ENCODE measurements at places on chromosomes 6 and 20.

DNA sequence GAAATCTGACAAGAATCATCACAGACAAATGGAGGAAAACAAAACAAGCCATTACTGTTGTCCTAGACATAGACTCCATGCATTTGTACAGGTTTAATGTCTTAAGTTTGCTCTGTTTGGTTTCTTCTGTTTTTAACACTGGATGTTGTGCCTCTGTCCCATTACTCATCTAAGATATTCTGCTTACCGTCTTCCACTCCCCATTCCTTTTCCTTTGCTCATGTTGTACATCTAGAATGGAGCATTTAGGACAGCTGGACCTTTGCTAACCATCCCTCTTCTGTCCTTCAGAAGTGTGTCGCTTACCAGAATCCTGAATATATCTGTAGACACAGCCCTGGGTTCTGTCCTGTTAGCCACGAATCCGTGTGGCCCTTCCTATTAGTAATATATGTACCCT is 35.2 kb downstream of the RAB22A start:
- DNase-seq, result no peak

GRCh38 chr20:46648903-46649649 is 2.2 kb downstream of the SLC13A3 start:
- no peak for DNase-seq

GRCh38 chr20:54029176-54029575 is 41.2 kb downstream of the BCAS1 start:
- no peak for DNase-seq

GRCh38 chr6:163454425-163454824 is 39.9 kb downstream of the QKI start:
- no peak for DNase-seq

- no peak for DNase-seq
These were observed 11.3 kb upstream of the MAP3K5 start for GRCh38 chr6:136803608-136804007.

DNA sequence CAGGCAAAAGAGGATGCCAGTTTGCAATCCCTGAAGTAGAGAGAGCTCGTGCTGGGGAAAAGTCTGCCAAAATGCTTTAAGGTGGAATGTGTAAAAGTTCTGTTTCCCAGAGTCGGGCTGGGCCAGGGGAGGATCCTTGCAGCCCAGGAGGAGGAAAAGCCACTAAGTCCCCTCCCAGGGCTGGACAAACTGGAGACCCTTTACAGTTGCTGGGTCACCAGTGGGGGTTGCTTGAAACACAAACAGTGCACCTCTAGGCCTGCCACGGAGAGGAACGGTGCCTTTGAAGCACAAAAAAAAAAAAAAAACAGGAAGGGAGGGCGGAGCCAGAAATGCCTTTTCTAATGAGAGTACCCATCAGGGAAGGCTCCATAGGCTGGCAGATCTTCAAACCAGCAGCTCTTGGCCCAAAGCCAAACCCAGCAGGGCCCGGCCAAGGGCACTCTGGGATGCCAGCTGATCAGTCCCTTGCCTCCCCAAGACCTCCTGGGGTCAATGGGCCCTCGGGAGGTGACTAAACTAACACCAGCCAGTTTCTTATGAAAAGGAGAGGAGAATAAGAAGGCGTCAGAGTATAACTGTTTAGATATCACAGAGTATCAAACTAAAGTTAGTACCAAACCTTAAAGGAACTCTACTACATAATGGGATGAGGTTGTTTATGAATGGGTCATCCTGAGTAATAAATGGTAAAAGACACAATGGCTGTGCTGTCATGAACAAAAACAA is 23.7 kb downstream of the HLA-A start:
- peak; percentile 37 for DNase-seq

- DNase-seq, result no peak
These were observed 237.6 kb upstream of the KHDRBS2 start for GRCh38 chr6:62523630-62524029.

DNA sequence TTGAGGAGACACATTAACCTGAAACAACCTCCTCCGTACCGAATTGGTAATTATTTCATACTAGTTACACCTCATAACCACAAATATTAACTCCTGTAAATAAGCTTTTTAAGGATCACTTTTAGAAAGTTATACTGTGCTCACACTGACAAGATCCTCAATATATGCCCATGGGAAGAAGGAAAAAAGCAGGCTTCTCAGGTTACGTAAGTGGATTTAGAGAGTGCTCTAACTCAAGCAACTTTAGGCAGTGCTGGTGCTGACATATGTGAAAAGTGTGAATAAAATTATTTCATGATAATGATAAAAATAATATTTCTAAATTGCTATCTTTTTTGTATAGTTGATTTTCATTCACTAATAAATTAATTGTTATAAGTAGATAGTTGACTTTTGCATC is 76.1 kb downstream of the PRKN start:
- no peak for DNase-seq

DNA sequence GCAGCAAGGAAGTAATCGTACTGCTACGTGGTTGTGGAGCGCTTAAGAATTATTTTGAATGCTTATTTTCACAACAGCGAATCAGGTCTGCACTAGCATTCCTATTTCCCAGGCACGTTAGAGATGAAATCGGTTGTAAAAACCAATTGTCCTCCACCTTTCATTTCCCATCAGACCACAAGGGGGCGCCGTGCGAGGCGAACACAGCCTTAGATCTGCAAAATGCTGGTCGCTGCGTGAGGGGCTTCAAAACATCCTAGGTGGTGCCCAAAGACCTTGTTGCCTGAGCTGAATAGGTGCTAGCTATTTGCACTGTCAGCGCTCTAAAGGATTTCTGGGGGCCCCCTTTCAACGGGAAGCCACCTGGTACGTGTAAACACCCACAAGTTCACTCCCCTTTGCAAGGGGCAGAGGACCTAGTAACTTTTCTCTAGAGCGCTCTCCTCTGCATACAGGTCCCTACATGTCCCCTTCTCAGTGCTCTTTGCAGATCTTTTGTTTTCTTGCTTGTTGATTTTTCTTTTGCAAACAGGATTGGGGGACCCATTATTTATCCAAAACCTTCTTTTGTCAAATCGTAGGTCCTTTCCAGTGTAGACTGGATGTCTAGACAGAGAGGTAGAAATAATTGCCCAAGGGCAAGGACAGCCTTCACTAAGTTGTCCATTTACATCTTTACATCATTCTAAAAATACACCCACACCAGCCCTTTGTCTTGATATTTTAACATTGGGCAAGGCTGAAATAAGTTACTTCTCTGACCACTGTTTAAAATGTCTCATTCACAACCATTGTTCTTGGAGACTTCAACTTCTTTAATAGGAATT is 59.8 kb downstream of the NEDD9 start:
- peak; percentile 46 for DNase-seq

DNA sequence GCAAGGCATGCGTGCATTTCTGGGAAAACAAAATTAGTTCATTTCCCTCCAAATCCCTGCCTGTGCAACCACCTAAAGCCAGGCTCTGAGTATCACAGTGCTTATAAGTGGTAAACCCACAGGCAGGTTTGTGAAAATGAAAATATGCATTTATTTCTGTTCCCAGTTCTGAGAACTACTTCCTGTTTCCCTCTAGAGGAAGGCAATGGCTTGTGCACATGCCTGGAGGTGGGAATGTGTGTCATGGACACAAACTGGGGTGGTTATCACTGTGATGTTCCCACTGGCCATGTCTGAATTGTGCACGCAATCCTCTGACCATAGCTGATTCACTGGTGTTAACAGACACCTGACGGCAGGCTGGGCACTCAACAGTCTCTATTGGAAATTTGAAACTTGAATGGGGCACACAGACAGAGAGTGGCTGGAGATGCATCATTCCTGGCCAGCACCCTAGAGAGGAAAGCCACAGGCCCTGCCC is 26.3 kb downstream of the FAM110A start:
- no peak for DNase-seq

GRCh38 chr6:87287251-87287650 is 35.1 kb upstream of the SMIM8 start:
- DNase-seq, result no peak

- no peak for DNase-seq
These were observed 47.6 kb downstream of the KIZ start for GRCh38 chr20:21173485-21173884.

- no peak for DNase-seq
These were observed 62.7 kb upstream of the SYNDIG1 start for GRCh38 chr20:24406750-24407149.

- DNase-seq, result no peak
These were observed 153.6 kb upstream of the KCNK16 start for GRCh38 chr6:39476151-39476550.

DNA sequence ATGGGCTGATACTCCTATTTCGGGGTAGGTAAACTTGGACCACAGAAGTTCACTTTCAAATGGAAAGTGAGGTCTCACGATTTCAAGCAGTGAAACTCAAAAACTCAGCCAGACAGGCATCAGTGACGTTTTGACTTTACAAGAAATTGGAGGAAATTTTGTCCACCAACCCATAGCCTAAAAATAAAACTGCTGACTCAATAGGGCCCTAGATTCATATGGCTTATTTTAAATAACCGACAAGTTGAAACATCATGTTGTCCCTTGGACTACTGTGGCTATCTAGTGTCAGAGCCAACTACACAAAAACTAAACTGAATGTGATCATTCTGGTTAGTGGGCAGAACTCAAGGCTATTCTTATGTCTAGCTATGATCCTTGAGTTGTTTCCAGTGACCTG is 486.3 kb downstream of the GRIK2 start:
- DNase-seq, result no peak

DNA sequence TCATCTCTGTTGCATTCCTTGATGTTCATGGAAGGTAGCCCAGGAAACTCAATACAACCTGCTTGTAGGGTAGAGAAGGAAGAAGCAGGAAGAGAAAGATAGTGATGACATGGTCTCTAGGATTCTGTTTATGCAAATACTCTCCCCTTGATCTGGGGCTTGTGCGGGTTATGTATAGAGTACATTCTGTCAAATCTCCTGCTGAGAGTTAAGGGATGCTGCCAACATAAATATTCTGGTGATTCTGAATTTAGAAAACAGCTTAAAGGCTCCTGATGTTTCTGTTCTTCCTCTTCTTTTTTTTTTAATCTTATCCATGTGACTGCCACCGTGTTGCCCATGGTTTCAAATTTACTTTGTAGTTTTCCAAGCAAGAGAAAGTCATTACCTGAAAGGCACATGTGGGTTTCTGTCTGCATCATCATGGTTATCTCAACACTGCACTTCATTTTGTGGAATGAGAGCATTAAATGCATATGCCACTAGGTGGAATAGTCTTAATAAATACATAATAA is 150.6 kb downstream of the RPS12 start:
- DNase-seq, result no peak

DNA sequence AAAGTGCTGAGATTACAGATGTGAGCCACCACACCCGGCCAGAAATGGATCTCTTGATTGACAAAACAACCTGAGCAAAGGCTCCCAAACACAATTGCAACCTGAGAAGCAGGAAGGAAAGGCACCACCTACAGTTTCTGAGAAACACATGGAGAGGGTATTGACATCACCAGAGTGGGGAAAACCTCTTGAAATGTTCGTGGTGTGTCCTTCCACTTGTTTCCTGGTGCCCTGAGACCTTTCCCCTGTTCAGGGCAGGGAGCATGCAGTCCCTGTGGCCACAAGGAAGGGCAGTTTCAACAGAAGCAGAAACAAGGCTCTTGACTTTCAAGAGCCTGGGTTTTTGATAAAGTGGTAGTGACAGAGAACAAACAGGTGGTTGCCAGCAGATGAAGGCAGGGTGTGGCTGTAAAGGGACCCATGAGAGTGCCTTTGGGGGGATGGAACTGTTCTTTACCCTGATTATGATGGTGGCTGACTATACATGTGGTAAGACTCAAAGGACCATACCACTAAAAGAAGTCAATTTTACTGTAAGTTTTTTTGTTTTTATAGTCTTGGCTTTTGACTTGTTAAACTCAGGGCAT is 3.2 kb upstream of the BPIFA1 start:
- no peak for DNase-seq

DNA sequence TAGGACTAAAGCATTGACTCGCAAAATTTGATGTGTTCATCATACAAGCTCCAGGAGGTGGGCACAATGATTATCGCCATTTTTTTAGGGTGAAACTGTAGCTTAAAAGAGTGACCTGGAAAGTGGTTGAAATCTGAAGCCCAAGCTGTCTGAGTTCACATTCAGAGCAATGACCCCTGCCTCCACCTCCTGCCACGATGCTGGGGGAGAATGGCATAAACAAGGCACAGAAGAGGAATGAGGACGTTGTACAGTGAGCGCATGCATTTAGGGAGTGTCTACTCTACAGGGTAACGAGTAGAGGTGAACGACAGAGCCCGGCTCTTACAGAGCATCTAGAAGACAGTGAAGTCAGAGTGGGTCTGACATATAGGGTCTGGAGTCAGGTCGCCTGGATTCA is 37.2 kb downstream of the CNKSR3 start:
- DNase-seq, result no peak
